AG04450 (cell line): ENCODE measurements at places on chromosomes 1 and 21.

- no peak for DNase-seq
Observed at GRCh38 chr1:225373155-225373554, 54.7 kb downstream of the LBR start.

- DNase-seq = no peak
Observed at GRCh38 chr1:71861022-71861421, 421.3 kb downstream of the NEGR1 start.

DNA sequence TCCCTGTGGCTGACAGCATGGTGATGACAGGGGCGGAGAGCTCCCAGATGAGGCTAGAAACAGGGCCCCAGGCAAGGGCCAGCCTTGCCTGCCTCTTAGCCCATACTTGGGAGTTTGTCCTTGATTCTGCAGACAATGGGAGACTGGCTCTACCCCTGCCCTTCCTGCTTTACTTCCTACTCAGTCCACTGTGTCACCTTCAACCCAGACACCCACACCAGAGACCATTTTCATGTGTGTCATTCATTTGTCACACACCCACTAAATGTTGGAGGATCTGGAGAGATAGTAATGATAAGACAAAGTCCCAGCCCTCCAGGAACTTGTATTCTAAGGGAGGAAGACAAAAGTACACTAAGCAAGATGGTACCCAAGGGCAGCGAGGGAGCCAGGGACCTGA lies 43.7 kb downstream of the SYT6 start:
- no peak for DNase-seq

DNA sequence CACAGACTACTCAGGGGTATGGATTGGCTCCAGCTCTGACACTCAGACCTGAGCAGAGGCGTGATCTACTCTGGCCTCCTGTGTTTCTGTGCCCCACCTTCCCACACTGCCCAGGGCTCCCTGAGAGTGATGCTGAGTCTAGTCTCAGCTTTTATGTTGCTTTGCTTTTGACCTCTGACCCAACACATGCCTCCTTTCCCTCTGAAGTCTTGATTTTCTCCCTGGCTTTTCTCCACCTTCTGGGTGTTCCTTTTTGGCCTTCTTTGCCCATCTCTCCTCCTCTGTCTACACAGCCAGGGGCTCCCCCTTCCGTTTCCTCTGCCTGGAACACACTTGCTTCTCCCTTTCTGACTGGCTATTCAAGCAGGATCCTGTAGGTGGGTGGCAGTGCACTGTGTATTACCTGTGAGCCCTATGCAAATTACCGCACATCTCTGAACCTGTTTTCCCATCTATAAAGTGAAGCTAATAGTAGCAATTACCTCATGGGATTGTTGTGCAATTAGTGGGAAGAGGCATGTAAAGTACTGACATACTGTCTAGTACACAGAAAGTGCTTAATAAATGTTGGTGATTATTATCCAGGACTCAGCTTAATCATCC lies 13.7 kb upstream of the MEX3A start:
- no peak for DNase-seq

GRCh38 chr1:175690298-175690697 lies 53.1 kb downstream of the TNR start:
- no peak for DNase-seq

- DNase-seq = no peak
Observed at GRCh38 chr1:205032508-205032907, 10.5 kb upstream of the CNTN2 start.

- no peak for DNase-seq
Observed at GRCh38 chr1:226712742-226713419, 26.2 kb downstream of the ITPKB start.

GRCh38 chr1:84712276-84712874 lies 22.1 kb upstream of the SSX2IP start:
- DNase-seq = peak; percentile 85

- no peak for DNase-seq
Observed at GRCh38 chr1:99482750-99483149, 163.2 kb upstream of the PALMD start.

- DNase-seq = no peak
Observed at GRCh38 chr1:115182012-115182715, 92.9 kb upstream of the TSPAN2 start.

DNA sequence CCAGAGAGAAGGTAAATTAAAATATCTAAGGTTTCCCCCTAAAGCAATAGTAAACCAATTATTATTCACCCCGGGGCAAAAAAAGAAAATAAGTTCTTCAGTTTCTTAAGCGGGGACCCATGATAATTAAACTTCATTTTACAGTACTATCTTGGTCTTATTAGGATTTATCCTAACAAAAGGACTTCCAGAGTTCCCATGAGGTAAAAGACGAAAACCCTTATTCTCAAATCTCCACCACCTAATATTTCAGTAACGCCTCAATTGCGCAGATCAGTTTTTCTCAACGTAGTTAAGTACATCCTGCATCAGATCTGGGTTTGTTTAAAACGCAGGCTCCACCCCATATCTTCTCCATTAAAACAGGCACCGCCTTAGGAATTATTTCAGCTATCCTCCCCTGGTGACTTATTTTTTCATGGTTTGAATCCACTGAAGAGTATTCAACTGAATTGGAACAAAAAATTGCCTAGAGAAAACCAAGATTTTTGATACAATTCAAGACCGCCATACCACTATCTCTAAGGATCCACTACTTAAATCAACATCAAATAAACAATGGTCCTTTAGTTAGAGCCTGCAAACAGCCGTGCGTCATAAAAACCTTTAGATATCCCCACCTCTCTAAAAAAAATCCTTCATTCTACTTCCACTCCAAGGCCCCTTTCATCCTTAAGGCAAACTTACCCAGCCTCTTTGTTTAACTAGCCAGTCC lies 1.7 kb downstream of the MCL1 start:
- no peak for DNase-seq

DNA sequence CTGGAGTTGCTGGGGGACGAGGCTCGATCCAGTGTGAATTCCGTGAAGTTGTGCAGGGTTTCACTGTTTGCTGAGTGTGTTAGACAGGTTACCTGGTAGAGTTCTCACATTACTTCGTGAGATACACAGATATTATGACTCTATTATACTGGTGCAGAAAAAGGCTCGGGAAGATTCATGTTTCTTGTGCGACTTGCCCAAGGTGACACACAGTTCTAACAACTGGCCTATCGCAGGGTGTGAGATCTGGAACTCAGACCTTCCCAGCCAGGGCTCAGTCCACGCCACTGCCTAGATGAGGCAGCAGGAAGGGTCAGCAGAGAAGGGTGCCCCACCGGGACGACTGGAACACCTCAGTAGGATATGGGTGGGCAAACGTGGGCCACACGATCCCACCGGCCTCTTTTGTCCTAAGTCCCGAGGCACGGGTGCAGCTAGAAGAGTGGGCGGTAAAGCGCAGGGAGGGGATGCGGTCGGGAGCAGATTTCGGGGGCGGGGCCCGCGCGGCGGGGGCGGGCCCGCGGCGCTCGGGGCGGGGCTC lies 296 bp upstream of the RNPEP start:
- DNase-seq = no peak

- DNase-seq = peak; percentile 47
Observed at GRCh38 chr1:223500560-223501425, 107.6 kb downstream of the CCDC185 start.

- peak; percentile 7 for DNase-seq
Observed at GRCh38 chr1:153422450-153423068, 6.2 kb downstream of the S100A7A start.

- peak; percentile 86 for DNase-seq
Observed at GRCh38 chr1:204417074-204417997, 5.7 kb upstream of the PPP1R15B start.

GRCh38 chr1:208944981-208945451 lies 638.5 kb upstream of the CAMK1G start:
- DNase-seq = no peak

GRCh38 chr1:119883826-119884225 lies 12.5 kb downstream of the ADAM30 start:
- DNase-seq = no peak

DNA sequence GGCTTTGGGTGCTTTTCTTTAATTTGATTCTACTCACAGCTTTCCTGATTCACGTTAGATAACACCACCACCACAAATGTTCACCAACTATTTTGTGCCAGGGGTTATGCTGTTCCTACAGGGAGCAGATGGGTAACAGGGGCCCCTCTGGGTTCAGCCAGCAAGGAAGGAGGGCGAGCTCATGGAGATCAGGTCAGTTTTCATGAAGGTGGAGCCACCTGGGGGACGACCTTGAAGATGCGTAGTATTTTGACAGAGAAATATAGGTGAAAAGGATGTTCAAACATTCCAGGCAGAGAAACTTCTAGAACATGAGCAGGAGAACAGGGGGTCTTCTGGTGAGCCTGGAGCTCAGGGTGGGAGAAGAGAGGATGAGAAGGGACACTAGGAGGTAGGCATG lies 28.9 kb downstream of the KIAA0040 start:
- DNase-seq = no peak

GRCh38 chr1:3469849-3470649 lies 15.6 kb downstream of the ARHGEF16 start:
- no peak for DNase-seq

DNA sequence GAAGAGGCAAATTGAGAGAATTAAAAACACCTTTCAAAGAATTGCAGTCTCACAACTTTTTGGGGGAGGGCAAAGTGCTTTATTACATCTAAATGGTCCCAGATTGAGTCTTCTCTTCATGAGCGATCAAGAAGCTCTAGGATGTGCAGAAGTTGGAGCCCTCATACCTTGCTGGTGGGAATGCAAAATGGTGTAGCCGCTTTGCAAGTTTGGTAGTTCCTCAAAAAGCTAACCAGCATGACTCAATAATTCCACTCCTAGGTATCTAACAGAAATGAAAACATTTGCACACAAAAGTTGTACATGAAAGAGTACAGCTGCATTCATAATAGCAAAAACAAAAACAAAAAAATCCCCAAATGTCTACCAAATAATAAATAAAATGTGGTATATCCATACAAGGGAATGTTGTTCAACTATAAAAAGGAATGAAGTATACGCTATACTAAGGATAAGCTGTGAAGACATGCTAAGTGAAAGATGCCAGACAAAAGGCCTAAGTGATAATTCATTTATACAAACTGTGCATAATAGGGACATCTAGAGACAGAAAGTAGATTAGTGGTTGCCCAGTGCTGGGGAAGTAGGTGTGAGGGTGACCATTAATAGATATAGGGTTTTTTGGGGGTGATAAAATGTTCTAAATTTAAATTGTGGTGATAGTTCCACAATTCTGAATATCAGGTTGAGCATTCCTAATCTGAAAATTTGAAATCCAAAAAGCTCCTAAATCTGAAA lies 55.2 kb downstream of the SELENOF start:
- no peak for DNase-seq

- DNase-seq = no peak
Observed at GRCh38 chr1:175400766-175401165, 208.2 kb upstream of the KIAA0040 start.

GRCh38 chr1:86421601-86422280 lies 2.2 kb upstream of the CLCA2 start:
- DNase-seq = no peak

DNA sequence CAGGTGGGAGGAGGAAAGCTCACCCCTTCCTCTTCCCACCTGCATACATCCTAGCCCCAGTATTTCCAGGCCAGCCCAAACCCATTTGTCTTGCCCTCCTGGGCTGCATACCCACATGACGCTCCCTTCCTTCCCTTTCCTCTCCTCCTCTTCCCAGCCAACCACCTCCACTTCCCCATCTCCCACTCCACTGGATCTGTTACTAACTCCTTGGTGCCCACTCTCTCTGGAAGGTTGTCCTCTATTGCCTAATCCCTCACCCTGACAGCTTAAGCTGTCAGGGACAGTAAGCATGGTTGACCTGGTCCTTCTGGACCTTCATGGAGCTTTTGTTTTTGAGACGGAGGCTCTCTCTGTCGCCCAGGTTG lies 23.0 kb upstream of the SYNC start:
- DNase-seq = no peak

- DNase-seq = no peak
Observed at GRCh38 chr1:46133781-46134350, 1.4 kb upstream of the PIK3R3 start.

DNA sequence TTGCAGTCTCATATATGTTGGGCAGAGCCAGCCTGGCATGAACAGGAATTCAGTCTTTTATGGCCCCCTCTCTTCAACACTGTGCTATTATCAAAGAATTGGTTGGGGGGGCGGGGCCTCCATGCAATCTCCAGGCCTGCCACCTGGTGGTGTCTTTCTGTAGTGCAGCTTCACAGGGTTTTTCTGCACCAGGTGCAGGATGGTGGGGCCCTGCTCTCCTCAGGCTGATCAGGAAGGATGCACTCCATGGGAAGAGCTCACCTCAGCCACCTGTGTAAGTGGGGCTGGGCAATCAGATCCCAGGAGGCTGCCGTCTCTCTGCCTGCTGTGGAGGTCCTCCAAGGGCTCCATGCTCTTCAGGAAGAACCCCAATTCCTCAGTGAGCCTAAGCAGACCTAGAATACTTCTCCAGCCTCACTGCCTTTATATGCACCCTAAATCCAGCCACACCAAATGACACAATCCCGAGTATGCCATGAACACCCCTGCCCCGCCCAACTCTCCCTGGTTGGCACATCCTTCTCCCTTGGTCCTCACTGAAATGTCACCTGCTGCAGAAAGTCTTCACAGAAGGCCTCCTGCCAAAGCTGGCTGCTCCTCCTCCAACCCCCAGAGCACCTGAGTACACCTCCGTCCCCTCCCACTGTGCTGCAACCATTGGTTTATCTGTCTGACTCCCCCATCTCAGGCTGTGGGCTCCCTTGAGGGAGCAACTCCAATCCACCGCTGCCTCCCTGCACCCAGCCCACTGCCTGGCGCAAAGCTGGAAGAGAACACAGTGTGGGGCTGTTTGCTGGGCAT lies 16.5 kb downstream of the STK40 start:
- no peak for DNase-seq

DNA sequence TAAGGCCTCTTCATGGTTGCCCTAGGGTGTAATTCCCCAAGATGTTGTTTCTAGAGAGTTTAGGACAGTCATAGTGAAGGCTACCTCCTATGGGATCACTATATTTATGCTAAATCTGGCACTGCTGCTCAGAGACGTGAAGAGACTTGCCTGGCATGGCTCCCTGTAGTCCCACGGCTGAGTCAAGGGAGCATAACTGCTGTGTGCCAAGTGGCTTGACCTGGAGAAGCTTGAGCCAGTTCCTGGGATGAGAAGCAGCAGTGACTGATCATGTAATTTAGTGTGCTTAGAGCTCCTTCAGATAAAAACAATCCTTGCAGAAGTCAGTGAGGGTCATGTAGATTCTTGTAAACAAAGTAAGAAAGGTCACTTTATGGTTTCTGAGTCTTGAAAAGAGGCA lies 68.9 kb upstream of the TSPAN2 start:
- DNase-seq = no peak

DNA sequence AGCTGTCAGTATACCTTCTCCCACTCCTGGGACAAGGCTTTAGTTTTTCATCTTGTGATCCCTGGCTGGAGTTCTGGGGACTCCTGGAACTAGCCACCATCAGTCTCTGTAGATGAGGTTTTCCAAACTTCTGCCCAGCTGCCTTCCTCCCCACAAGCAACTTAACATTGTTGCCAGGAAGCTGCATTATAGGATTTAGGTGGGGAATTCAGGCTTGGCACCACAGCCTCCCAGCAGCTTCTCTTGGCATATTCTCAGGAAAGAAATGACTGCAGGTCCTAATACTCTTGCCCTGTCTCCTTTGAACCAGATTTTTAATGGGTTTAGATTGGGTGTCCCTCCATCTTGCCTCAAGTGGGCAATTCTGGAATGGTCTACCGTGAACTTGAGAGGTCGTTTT lies 18.6 kb upstream of the KCNQ4 start:
- DNase-seq = no peak

- no peak for DNase-seq
Observed at GRCh38 chr1:27999055-27999454, 39.3 kb downstream of the XKR8 start.

- DNase-seq = no peak
Observed at GRCh38 chr1:40313329-40313957, 3.6 kb downstream of the COL9A2 start.

GRCh38 chr1:66493731-66494130 lies 40.2 kb upstream of the SGIP1 start:
- no peak for DNase-seq
